ENCODE measurements at places on chromosomes 12 and 14.

GRCh38 chr12:24839268-24839791 is 109.6 kb downstream of the BCAT1 start:
- DNase-seq = no peak

- no peak for DNase-seq
Measured at GRCh38 chr12:11686120-11686519, 36.6 kb downstream of the ETV6 start.

- no peak for DNase-seq
Measured at GRCh38 chr14:20970647-20970982, 15.3 kb downstream of the RNASE2 start.

GRCh38 chr14:76022991-76023390 is 37.4 kb downstream of the IFT43 start:
- DNase-seq = no peak

GRCh38 chr14:22394616-22395015 is 194.4 kb downstream of the DAD1 start:
- no peak for DNase-seq
